ENCODE measurements at places on chromosomes 5 and 9. TPM values are rescaled to one million over a fixed set of nuclear protein-coding genes. Genes with fewer than 3 reads are reported as not detected.

- DNase-seq, result no peak
These were observed 33.8 kb upstream of the PTGS1 start for GRCh38 chr9:122336866-122337555.

- DNase-seq, result no peak
These were observed 147.8 kb downstream of the ARRDC3 start for GRCh38 chr5:91235271-91235694.

DNA sequence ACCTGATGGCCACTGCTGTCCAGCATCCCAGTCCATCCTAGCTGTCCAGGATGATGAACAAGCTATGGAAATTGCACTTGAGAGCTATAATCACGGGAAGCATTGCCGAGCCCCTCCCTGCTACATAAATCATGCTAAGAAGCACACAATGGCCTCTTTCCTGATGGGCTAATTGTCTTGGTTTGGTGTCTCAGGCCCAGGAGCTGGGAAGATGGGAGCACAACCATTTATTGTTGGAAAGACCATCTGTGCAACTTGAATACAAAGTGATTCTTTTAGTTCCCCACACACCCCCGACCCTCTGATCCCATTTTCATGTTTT lies 80.4 kb downstream of the RGS3 start:
- no peak for DNase-seq

DNA sequence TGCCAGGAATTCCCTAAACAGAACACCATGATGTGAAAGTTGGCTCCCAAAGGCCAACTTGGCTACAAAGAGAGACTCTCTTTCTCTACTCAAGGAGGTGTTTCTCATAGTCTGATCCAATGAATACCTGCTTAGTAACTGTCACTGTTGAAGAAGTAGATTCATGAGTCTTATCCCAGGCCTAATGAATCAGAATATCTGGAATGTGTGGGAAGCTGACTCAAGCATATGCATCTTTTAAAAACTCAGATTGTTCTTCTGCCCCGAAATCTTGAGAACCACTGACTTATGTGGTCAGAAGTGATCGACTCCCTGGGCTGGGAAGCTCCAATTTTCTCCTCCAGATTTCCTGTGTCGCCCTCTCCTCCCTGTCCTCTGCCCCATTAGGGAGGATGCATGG lies 345.6 kb downstream of the PLK2 start:
- no peak for DNase-seq

SPINK4 gene
- not detected for total RNA-seq

- no peak for DNase-seq
These were observed 9.0 kb upstream of the PRR7 start for GRCh38 chr5:177437623-177438022.

DNA sequence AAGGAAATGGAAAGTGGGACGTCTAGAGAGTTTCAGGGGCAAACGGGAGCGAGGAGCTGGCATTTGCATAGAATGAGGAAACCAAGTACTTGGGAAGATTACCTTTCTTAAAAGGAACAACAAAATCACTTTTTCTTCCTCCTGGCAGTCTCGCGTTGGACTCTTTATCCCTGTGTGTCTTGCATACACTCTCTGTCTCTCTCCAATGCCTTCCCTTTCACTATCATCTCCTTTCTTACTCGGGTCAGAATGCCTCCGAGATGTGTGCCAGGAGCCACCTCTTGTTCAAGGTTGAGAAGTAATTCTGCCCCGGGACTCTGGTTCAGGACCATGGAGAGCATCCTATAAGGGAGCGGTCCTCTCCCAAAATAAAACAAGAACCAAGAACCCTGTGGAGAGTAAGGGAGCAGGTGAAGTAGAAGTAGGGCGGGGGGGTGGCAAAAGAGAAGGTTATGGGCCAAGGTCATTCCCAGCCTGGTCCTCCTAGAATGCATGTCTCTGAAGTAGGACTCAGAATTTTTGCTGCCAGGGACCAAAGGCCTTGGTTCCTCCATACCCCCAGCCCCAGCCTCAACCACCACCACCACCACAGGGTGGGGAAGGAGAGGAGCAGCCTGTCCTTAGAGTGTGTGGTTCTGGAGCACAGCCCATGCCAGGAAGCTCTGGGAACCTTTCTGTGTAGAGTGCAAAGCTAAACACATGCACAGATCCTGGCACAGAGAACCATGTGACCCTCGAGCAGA lies 72.1 kb upstream of the ARAP3 start:
- DNase-seq, result peak; percentile 44

All from neural crest cell (in vitro differentiated cells).